ENCODE measurements at places on chromosomes 4 and X.

- no peak for DNase-seq
Observed at GRCh38 chr4:145730026-145730425, 50.1 kb downstream of the C4orf51 start.

- no peak for DNase-seq
Observed at GRCh38 chrX:16022580-16023200, 100.7 kb upstream of the GRPR start.

DNA sequence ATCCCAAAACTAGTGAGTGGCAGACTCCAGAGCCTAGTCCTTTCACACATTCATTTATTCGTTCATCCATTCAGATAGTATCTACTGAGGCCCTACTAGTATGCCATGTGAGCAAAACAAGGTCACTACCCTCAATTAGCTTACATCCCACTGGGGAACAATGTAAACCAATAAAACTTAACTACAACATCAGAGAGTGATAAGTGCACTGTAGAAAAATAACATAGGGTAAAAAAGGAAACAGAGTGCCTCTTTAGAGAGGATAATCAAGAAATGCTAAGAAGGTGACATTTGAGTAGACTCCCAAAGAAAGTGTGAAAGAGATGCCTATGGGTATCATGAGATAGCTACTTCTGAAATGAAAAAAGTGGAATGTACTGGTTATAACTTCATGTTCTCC lies 18.5 kb downstream of the PAPSS1 start:
- DNase-seq, result no peak

GRCh38 chr4:184743650-184744049 lies 9.8 kb upstream of the CENPU start:
- no peak for DNase-seq
